ENCODE measurements at places on chromosomes 16 and 17.

GRCh38 chr16:18950469-18951185 lies 24.4 kb upstream of the SMG1 start:
- no peak for DNase-seq

DNA sequence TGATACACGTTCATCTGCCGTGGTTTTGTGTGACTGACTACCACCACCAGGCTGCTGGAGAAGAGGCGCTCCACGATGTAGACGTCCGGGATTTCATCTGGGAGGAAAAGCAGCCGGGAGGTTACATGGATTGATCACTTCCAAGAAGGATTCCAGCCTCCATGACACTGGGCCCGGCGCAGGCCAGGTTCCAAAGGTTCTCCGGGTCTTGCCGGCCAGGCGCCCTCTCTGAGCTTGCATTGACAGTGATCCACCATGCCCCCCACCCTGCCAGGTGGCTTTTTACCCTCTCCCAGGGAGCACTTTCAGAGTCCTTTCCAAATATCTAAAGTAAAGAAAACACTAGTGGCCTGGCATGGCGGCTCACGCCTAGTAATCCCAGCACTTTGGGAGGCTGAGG lies 6.5 kb downstream of the WIPI1 start:
- DNase-seq, result no peak

- peak; percentile 26 for DNase-seq
Measured at GRCh38 chr17:28897769-28898526, 415 bp upstream of the FLOT2 start.

DNA sequence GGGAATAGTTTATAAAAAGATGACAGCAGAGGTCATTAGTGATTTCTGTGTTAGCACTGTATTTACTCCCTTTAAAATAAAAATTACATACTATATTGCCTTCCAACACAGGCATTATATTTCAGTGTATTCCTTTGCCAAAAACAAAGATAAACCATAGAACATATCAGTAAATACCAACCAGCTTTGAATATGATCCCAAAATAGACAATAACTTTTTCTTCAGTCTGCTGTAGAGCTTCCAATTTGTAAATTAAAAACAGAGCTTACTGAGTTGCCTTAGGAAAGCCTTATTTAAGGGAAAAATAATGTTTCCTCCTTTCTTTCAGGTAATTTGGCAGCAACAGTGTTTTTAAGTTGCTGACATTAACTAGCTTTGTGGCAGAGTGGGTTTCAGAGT lies 352.1 kb upstream of the TBX2 start:
- no peak for DNase-seq

GRCh38 chr17:20242271-20242670 lies 225.1 kb downstream of the LGALS9B start:
- no peak for DNase-seq

GRCh38 chr16:14514967-14515366 lies 115.1 kb downstream of the PARN start:
- no peak for DNase-seq

DNA sequence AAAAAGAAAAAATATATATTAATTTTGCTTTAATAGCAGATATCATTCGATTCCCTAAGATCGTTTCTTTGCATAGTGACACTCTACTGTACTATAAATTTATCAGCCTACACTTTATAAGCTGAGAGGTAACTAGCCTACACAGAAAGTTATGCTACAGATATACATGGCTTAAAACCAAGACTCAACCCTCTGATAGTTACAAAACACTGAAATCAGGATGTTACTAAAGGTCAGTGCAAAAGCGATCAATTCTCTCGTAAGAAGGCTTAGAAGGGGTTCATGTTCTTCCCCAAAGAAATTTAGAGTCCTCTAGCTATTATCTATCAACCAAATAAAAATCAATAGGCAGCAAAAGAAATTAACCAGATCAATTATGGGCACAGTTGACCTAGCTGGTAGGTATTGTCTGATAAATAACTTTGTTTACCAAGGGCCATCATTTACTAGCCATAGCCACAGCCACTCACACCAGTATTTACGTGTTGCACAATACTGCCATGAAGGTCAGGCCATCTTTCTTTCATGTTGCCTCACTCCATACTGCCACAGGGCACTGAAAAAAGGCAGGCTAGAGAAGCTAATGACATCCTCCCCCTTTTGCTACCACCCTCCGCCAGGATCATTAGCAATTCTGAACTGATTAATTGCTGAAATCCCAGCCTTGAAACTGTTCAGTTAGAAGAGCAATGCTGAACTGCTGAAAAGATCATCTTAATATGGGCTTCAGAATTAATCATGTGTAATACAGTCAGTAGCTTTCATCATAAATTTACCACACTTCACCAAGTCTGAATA lies 43.7 kb downstream of the RND2 start:
- DNase-seq, result peak; percentile 41

DNA sequence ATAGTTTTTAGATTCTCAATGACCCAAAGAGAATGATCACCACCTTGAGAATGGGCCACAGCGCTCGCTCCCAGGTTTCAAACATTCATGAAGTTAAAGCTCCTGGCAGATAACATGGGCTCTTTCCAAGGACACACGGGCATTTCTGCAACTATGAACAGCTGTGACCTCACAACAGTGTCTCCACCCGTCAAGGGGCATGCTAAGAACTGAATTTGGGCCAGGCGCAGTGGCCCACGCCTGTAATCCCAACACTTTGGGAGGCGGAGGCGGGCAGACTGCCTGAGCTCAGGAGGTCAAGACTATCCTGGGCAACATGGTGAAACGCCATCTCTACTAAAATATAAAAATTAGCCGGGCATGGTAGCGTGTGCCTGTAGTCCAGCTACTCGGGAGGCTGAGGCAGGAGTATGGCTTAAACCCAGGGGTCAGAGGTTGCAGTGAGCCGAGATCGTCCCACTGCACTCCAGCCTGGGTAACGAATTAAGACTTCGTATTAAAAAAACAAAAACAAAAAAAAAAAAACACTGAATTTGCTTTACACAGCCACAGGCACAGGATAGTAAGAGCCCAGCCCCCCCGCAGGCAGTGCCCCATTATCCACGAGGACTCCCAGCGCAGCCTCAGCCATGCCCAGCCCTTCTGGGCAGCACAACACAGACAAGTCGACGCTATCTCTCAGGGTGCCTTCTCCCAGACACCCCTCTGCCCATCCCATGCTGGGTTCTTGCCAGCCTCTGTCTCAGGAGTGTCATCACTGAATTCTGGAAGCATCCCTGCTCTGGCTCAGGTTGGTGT lies 7.2 kb downstream of the USP7 start:
- no peak for DNase-seq

DNA sequence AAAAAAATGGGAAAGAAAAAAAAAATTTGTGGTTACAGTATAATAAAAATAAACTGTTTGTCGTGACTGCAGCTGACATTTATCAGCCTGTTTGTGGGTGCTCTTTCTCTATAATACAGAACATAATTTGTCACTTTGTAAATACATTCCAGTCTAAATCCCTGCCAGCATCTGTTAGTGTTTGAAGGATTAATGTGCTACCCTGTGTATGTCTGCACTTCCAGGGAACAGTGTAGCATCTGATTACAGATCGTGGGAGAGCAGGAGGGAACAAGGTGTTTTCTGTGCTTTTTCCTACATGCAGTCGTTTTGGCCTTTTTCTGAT lies 265.1 kb downstream of the WWOX start:
- DNase-seq, result no peak

GRCh38 chr17:73588891-73589290 lies 55.4 kb downstream of the SDK2 start:
- no peak for DNase-seq

GRCh38 chr17:43146649-43147048 lies 21.5 kb upstream of the BRCA1 start:
- DNase-seq, result no peak

GRCh38 chr17:18859256-18859655 lies 1.3 kb downstream of the PRPSAP2 start:
- no peak for DNase-seq

- no peak for DNase-seq
Measured at GRCh38 chr17:76198702-76199101, 41.6 kb downstream of the RNF157 start.

- no peak for DNase-seq
Measured at GRCh38 chr16:6193718-6194117, 1096.1 kb upstream of the EEF2KMT start.

DNA sequence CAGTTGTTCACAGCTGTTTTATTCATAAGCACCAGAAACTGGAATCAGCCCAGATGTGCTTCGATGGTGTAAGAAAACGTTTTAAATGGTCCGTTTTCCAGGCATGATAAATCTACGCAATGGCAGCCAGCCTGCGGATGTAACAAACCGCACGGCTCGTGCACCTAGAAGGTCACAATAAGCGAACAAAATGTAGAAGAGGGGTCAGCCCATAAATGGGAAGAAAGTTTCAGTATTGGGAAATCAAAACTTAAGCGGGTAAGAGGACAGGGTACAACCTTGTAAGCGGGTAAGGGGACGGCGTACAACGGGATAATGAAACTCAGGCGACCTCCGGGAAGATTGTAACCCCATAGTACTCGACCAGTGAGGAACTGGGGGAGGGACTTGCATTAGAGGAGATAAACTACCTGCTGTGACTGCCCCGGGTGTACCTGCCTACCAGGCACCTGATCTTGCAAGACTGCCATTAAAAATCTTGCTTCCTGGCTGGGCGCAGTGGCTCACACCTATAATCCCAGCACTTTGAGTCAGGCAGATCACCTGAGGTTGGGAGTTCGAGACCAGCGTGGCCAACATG lies 66.6 kb downstream of the ANKRD11 start:
- DNase-seq, result no peak

DNA sequence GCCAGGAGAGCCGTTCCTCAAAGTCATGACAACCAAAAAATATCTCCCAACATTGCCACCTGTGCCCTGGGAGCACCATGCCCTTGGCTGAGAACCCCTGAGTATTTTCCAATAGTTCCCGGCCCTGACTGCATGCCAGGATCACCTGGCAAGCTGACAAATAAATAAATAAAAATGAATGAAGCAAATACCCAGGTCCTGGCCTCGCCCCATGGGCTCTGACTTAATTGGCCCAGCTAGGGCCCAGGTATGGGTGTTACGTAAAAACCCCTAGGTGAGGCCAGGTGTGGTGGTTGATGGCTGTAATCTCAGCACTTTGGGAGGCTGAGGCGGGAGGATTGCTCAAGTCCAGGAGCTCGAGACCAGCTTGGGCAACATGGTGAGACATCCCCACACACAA lies 2.7 kb upstream of the C16orf74 start:
- DNase-seq, result no peak

GRCh38 chr16:60907645-60908044 lies 1128.6 kb downstream of the CDH8 start:
- peak; percentile 23 for DNase-seq

- no peak for DNase-seq
Measured at GRCh38 chr17:16381496-16381820, 567 bp downstream of the UBB start.

DNA sequence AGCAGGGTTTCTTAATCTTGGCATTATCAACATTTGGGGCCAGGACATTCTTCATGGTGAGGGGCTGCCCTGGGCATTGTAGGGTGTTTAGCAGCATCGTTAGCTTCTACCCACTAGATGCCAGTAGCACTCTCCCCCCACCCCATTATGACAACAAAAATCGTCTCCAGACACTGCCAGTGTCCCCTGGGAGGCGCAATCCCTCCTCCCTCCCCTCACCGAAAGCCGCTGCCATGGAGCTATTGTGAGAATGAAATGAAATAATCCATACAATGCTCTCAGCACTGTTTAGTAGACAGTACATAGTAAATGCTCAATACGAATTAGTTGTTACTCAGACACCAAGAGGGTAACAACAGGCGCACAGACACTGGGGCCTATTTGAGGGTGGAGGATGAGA lies 502.9 kb downstream of the NPIPA7 start:
- DNase-seq, result no peak

DNA sequence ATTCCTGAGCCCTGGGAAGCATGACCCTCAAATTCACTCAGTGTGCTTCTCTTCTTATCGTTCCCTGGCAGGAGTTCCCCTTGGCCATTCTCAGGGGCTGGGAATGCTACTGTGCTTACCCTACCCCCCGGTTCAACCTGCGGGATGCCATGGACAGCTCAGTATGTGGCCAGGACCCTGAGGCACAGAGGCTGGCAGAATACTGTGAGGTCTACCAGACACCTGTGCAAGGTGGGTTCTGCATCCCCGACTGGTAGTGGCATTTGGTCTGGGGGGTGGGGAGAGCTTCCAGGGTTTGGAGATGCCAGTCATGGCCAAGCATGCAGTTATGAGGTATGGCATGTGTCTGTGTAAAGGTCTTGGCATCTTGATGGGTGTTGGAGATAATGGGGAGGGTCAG lies 39.4 kb downstream of the WSCD1 start:
- no peak for DNase-seq

DNA sequence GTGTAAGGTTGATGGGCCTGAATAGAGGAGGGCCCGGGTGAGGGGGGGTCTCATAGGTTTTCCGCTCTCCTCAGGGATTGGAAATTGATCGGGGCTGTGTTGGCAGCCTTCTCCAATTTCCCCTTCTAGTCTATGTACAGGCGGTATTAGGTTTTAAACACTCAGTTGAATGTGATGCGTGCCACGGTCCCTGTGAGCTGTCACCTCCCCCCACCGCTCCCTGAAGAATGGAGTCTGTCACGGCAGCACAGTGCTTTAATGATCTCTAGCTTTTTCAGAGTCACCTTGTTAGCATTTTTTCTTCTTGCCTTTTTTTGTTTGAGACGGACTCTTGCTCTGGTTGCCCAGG lies 800 bp downstream of the COX4I1 start:
- no peak for DNase-seq

DNA sequence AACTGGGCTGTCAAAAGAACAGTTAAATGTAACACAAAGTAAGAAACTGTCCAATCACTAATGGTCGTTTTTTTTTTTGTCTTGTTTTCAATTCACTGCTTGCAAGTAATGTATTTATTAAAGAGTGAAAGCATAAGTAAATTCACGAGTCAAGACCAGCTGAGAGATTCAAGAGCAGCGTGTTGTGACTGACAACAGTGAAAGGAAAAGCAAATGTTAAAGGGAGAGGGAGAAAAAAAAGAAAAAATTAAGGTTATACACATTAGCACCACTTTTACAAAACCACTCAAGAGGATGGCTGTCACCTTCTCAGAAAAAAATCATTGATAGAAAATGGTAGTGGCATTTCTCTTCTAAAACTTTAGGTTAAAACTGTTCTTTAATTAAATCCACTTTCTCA lies 36.1 kb downstream of the GPATCH8 start:
- no peak for DNase-seq

DNA sequence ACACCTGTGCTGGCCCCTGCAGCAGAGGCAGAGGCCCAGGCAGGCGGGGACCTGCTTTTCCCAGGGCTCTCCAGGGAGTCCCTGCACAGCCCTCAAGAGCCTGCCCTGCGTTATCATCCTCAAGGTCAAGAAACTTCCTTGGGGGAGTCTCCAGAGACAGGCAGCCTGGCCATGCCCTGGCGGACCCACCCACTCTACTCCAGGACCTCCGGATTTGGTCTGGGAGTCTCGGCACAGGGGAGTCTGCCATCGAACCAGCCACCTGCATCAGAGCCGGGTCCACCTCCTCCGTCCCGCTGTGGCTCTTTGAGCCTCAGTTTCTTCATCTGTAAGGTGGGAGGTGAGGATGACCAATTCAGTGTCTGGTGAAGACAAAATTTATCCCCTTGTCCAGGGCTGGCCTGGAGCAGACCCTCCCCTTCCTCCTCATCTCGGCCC lies 75.3 kb upstream of the TNRC6C start:
- DNase-seq, result no peak

Data from SK-MEL-5 (cell line).